Naive B cell (primary cell): ENCODE measurements at places on chromosomes 3 and 15. TPM values are rescaled to one million over a fixed set of nuclear protein-coding genes. Genes with fewer than 3 reads are reported as not detected.

VGLL3 gene
- polyA plus RNA-seq = not detected

FBXL22 gene
- polyA plus RNA-seq = 0.48 TPM

ALDH1A2 gene
- polyA plus RNA-seq = not detected

CPLX3 gene
- not detected for polyA plus RNA-seq

MB21D2 gene
- not detected for polyA plus RNA-seq

KIF7 gene
- not detected for polyA plus RNA-seq

ARGFX gene
- polyA plus RNA-seq = not detected

MME gene
- 6.4 TPM for polyA plus RNA-seq

COLQ gene
- polyA plus RNA-seq = not detected

GRAMD2A gene
- polyA plus RNA-seq = not detected

DNA sequence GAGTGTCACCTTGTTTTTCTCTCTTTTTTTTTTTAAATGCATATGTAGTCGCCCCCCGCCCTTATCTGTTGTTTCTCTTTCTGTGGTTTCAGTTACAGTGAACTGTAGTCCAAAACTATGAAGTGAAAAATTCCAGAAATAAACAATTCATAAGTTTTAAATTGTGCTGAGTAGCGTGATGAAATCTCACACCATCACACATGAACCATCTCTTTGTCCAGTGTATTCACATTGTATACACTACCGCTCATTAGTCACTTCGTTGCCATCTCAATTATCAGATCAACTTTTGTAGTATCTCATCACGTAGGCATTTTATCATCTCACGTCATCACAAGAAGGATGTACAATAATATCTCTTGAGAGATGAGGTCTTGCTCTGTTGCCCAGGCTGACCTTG, 62.5 kb upstream of the MLF1 start:
- DNase-seq = no peak

DNA sequence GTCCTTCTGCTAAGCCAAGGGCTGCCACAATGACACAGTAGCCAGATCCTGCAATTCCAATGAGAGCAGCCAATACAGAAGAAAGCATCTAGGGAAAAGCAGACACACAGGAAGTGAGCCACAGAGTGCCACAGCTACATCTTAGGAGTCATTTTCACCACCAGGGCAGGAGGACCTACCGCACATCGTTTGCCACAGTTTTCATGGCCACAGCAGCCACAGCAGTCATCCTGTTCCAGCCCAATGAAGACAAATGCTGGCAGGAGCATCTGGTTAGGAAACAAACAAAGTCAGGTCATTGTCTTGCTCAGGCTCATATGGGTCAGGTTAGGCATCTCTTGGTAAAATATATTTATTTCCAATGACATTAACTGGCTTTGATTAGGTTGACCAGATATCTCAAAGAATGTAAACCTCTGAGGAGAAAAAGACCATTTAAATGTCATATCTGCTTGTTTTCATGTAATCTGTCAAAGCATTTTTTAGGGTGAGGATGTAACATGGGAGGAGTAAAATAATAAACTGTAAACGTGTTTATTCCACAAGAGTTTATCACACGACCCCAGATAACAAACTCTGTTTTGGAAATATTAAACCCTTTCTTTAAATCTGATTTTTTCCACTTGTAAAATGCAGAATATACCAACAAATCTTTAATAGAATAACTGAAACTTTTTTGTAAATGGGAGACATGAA, 1.8 kb downstream of the TM4SF1 start:
- DNase-seq = no peak

- DNase-seq = no peak
Observed at GRCh38 chr15:78012643-78013077, 64.9 kb downstream of the TBC1D2B start.

DNA sequence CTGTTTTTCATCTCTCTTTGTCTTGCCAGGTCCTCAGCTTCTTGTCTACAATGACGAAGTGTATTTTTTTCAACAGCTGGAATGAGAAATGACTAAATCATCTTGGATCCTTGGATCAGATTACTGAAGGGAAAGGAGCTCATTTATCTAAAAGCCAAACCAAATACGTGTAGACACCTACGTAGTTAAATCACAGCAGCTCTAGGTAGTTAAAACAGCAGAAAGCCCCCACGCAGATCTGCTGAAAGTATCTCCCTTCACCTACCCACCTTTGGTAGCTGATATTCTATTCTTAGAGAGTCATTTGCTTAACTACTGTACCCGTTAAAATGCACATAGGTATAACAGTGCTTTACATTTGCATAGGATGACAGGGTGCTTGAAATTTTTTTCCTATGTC, 105.5 kb upstream of the WNT5A start:
- DNase-seq = no peak

DNA sequence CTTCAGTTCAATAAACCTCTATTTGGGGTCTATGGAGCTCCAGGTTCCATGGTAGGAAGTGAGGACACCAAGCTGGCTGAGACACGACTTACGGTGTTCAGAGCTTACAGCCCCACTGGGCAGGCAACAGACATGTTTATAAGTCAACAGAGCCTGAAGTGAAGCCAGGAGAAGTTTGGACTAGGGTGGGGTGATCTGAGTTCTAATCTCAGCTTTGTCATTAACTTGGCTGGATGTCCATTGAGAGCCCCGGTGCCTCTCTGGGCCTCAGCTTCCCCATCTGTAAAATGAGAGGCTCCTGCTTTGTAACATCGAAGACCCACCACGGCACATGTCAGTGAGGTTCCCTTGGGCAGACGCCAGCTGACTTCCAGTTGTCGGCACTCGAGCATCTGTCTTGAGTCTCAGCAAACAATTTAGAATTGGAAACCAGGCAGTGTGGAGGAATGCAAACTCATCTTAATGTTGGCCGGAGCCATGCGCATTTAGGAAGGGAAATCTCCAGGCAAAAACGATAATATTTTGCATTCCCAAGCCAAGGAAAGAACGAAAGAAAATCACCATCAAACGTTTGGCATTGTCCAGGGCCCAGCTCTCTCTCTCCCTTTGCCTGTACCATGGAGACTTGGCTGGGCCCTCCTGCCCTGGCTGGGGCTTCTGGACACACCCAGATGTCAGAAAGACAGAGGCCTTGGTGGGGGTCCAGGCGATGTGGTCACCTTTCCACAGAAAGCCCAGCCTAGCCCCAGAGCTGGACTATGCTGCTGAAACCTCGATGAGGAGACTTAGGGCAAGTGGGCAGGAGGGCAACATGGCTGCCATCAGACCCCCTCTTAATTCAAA, 18.4 kb downstream of the ITGA11 start:
- DNase-seq = no peak

DNA sequence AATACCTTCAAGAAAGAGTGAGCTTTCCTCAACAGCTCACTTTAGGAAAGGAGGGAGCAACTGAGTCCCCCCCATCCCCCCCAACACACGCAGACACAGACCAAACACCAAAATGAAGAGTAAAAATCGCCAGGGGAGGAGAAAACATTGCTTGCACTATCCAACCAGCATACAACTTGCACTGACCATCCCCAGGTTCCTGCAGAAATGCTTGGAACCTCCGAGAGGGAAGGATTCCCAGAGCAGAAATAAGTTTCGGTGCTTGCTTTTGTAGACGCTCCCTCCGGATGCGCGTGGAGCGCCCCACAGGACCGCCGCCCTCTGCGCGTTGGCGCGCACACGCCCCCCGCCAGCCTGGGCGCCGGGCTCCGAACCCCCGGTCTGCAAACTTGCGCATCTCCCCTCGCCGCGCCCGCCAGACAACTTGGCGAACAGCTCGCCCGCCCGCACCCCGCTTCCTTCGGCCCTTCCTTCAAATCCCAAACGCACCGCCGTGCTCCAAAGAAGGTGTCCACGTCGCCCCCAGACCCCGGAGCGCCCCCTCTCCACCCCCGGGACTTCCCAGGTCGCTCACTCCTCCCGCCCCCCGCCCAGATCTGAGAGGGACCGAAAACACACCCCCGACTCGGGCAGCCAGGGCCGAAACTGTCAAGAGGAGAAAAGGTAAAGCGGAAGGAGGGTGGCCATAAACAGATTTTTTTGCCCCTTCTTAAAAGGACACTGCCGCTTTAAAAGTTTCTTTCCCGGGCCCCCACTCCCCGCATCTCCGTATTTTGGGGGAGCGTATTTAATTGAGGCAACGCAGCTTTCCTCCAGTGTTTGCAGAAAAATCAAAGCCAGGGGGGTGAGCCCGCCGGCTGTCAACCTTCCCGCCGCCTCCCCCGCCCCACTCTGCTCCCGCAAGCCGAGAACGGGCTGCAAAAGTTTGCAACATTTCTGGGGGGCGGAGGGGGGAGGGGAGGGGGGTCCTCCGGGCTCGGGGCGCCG, 859 bp downstream of the RORA start:
- DNase-seq = no peak

- DNase-seq = no peak
Observed at GRCh38 chr15:101113114-101114005, 138.5 kb downstream of the CHSY1 start.

GRCh38 chr3:112629425-112629824, 11.5 kb downstream of the CCDC80 start:
- DNase-seq = no peak

DNA sequence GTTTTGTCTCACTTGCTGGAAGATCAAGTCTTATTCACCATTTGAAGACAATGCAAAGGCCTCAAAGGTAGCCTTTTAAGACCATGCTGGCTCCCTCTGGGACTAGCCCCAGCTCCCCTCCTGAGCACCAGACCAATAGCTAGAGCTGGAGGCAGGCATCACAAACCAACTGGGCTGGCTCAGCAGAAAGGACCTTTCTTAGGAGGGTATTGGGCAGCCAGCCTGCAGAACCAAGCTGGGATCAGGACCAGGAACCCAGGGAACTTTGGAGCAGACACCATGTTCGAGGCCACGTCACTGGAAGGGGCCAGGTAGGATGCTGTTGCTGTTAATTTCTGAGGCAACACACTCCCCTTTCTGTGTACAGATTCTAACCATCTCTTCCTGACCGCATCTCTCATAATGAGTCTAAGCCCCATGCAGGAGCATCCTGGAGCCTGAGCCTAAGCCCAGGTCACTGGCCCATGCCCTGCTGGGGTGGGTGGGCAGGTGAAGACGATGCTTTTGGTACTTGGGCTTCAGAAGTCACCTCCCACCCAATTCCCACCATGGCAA, 81.4 kb upstream of the KLF13 start:
- DNase-seq = no peak

- no peak for DNase-seq
Observed at GRCh38 chr3:41224120-41224806, 25.0 kb downstream of the CTNNB1 start.

- no peak for DNase-seq
Observed at GRCh38 chr3:78642226-78643035, 1125.4 kb downstream of the ROBO1 start.

- no peak for DNase-seq
Observed at GRCh38 chr3:32147933-32148332, 41.5 kb downstream of the GPD1L start.

DNA sequence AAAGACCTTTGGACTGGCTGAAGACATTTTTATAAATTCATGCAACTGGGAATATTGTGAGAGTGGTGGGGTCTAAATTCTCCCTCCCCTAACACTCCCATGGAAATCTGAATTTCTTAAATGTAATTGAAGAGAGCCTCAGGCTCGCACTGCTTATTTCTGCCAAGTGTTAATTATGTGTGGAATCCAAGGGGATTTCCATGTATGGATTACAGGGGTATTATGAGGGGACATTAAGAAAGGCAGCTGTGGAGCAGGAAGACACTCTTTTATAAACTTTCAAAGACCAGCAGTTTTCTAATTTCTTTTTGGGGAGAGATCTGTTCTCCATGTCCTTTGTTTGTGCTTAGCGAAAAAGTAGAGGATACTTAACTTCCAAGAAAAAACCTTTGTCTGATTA, 152.1 kb upstream of the TBL1XR1 start:
- no peak for DNase-seq

GRCh38 chr15:26242565-26243071, 379.5 kb upstream of the ATP10A start:
- DNase-seq = no peak

GRCh38 chr3:21989341-21990042, 238.5 kb upstream of the ZNF385D start:
- DNase-seq = no peak

DNA sequence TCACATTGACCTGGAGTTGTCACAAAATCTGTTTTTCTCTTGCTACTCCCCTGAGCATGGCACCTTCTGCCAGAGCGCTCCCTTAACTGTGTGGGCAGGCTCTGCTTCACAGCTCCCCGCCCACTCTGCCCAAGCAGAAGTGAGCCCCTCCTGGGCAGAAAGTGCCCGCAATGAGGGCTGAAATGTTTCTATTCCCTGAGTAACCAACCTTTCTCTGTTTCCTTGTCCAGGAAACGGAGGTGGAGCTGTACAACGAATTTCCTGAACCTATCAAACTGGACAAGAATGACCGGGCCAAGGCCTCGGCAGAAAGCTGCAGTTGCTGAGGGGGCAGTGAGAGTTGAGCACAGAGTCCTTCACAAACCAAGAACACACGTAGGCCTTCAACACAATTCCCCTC, 66.3 kb upstream of the ACAD9 start:
- DNase-seq = no peak

DNA sequence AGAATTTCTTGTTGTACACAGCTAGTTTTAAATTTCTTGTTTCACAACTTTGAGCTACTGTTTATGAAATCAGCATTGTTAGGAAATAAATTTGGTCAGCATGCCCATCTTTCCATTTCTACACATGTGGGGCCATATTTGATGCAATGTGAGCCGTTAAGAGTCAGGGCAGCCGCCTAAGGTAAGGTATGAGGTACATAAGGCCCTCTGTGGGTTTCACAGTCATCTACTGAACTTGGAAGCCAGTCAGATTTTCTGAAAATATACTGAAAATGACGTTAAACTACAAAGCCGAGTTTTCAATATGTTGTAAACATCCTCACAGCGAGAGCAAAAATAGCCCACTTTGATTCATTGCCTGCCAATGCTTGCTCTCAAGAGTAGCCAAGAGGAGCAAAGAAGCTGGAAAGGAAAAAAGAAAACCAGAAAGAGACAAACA, 94.7 kb upstream of the PDZRN3 start:
- no peak for DNase-seq

DNA sequence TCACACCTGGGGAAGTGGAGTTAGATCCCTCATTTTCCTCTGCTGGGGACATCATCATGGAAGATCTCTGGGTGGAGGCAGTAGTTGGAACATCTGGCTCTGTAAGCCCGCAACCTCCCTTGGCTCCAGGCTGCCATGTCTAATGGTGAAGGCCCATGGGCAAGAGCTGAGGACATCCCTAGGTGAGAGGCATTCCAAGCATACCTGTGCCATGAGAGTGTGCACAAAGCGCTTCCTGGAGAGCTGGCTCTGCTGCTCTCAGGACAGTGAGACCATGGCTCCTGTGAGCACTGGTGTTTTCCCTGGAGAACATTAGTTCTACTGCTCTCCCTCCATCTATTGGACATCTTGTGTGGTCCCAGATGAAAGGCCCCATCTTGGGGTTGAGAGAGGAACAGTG, 7.7 kb downstream of the MAPKAPK3 start:
- DNase-seq = no peak

- no peak for DNase-seq
Observed at GRCh38 chr3:144482876-144483275, 511.3 kb downstream of the DIPK2A start.
